ENCODE measurements at places on chromosomes 11 and 22.

GRCh38 chr11:59716051-59716450 is 2.4 kb upstream of the OR10V1 start:
- DNase-seq: no peak

DNA sequence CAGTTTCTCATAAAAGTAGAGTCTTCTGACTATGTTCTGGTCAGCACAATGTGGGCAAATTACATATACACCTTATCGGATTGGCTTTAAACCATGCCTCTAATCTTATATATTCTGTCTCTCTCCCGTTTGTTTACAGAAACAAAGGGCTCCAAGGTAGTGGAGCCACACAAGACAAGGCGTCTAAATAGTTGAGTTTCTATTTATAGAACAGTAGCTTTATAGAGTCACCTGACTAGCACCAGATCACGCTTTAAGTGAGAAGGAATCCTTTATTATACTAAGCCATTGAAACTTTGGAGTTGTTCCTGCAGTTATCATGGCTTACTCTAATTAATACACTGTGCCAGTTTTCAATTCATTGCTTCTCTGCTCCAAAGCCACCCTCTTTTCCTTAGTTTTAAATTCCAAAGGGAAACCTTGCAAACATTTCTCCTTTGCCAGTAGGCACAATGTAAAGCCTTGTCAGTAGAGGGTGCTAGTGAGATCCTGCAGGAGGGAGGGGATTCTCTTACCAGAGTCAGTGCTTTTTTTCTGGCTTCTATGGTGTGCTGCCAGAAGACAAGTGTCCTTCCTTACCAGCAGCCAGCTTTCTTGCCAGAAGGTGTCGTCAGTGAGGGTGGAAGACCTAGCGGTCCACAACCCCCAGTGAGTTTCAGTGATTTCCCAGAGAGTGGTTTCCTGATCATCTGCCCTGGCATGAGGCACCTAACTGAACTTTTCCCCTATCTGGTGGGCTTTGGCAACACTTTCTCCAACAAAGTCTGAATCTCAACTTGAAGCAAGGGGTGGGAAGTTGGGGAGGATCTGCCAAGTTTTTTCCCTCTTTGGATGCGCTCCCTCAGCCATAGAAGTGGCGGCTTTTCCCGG is 71.7 kb downstream of the RAB38 start:
- DNase-seq: peak; percentile 28

DNA sequence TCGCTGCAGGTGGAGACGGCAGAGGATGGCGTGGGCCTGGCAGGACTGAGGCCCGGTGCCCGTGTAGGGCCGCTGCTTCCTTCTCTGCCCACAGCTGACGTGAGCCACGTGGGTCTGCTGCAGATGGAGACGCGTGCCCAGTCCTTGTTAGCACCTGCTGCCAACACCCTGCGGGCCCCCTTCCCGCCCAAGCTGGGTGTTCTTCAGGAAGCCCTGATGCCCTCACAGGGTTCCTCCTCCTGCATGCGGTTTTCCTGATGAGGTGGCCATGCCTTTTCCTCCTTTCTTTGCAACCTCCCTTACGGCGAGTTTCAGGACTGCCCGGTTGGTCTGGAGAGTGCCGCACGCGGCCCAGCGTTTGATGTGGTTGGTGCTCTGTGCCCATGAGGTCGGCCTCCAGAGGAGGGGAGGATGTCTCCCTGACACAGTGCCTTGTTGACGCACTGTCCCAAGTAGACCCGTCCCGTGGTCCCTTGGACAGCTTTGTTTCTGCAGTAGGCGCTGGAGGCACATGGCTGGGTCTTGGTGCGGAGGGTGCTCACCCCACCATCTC is 44.7 kb downstream of the AP2A2 start:
- DNase-seq: no peak

- no peak for DNase-seq
Observed at GRCh38 chr11:64245401-64245796, 1.3 kb downstream of the PPP1R14B start.

GRCh38 chr11:112656772-112657428 is 304.3 kb upstream of the NCAM1 start:
- no peak for DNase-seq

- no peak for DNase-seq
Observed at GRCh38 chr11:109769858-109770257, 323.3 kb upstream of the ZC3H12C start.

DNA sequence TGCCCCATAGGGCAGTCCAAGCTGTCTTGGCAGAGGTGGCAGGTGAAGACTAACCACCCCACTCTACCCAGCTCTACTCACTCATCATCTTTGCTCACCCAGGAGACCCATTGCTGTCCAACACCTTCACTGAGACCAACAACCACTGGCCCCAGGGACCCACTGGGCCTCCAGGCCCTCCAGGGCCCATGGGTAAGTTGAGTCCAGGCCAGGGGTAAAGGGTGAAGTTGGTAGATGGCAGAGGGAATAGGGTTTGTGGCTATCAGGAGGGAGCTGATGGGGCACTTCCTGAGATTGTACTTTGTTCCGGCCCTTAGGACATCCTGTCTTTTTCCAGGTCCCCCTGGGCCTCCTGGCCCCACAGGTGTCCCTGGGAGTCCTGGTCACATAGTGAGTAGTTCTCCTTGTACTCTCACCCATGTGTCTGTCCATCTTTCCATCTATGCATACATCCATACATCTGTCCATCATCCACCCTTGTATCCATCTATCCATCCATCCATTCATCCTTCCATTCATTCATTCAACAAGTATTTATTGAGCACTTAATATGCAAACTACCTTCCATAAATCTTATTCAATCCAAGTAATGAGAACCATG is 27.7 kb downstream of the EMID1 start:
- no peak for DNase-seq

GRCh38 chr22:47374273-47374771 is 611.9 kb downstream of the TBC1D22A start:
- DNase-seq: no peak

DNA sequence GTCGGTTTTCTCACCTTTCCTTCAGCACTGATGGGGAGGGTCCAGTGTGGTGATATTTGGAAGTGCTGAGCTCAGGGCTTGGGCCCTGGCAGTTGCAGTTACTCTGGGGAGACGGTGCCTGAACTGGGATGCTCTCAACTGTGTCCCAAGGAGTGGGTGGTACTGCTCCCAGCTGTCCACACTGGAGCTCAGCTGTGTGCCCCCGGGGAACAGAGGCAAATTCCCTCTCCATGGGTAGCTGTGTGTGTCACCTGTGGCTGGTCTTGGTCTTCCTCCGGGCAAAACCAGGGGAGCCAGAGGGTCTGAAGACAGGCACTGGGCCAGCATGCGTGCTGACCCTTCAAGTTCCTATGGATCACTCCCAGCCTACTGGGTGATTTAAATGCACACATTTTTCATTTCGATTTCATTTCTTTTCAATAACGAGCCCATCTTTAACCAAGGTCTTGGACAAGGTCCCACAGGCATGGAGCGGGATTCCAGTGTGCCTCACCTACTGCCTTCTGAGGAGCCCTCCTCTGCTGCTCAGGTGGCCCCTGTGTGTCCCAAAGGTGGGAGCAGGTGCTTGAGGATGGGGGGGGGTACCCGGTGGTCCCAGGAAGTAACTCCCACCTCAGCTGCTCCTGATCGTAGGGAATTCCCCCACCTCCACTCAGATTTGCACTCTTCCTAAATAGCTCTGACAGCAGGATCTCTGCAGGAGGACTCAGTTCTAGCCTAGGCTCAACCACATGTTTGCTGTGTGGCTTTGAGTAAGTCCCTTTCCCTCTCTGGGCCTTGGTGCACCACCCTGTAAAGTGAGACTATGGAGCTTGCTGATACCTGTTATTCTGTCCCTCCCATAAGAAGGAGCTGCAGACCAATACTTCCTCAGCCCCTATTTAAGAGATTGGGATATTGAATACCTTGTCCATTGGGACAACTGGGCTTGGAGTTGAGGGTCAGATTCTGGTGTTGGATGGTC is 16.8 kb downstream of the PRDM11 start:
- no peak for DNase-seq

DNA sequence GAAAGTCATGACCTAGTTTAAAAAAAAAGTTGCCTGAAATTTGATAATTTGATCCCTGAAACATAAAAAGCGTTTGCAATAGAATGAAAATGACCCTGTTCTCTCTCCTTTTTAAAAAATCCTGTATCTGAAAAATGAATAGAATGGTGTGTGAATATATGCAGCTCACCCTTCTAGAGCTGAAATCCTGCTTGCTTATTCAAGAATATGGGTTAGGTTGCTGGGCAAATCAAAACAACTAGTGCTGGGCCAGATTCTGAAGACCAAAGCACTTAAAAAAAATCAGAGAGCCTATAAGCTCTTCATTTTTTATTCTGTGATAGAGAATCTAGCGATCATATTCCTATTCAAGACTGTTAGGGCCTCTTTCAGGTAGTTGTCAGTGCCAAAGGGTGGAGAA is 131.6 kb downstream of the MPPED2 start:
- no peak for DNase-seq

- DNase-seq: no peak
Observed at GRCh38 chr11:125949271-125950177, 3.7 kb downstream of the VSIG10L2 start.

DNA sequence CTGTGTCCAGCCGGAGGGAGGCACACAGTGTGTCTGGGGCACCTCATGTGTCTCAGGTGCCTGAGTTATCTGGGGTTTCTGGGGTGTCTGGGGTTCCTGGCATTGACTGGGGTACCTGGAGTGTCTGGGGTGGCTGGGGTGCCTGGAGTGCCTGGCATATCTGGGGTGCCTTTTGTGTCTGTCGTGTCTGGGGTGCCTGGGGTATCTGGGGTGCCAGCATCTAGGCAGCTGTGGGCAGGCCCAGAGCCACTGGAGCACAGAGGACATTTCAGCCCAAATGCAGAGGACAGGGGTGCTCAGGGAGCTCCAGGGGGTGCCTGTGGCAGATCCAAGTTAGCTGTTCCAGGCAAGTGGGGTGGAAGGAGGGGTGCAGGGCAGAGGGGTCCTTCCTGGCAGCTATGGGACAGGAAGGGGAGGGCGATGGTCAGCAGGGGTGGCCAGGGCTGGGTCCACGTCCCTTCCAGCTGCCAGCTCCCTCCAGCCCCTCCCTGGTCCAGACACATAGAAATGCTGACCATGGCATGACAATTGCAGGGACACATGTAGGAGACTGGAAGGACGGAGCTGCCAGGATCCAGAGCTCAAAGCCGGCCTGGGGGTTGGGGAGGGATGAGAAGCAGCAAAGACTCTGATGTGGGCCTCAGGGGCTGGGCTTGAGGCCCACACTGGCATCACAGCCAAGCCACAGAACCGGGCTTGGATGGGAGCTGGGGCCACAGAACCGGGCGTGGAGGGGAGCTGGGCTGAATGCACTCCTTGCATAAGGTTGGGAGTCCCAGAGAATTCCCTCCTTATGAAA is 133.0 kb downstream of the BRD1 start:
- no peak for DNase-seq

- DNase-seq: no peak
Observed at GRCh38 chr11:103051981-103052380, 40.0 kb downstream of the DCUN1D5 start.

DNA sequence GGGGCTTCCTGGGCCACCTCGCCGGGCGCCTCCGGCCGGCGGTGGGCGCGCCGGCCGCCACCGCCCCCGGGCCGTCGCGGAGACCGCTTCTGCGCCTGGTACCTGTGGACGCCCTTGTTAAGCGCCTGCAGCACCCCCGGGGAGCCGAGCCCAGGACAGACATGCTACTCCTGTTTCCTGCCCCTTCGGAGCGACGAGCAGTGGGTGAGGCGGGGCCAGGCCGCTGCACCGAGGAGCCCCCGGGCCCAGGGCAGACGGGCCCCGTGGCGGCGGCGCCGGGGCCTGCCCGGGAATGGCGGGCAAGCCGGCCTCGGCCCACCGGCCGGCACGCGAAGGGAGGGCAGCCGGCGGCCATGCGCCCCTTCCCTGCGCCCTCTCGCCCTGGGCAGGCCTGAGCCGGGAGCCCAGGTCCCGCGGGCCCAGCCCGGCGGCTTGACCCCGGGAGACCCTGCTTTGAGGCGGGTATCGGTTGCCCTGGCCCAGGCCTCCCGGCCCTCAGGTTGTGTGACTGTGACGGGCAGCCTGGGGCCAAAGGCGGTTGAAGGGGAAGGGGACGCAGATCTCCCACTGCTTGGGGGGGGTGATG is 789 bp upstream of the KDM2A start:
- peak; percentile 3 for DNase-seq

GRCh38 chr11:60734279-60734678 is 9.8 kb downstream of the MS4A18 start:
- no peak for DNase-seq

DNA sequence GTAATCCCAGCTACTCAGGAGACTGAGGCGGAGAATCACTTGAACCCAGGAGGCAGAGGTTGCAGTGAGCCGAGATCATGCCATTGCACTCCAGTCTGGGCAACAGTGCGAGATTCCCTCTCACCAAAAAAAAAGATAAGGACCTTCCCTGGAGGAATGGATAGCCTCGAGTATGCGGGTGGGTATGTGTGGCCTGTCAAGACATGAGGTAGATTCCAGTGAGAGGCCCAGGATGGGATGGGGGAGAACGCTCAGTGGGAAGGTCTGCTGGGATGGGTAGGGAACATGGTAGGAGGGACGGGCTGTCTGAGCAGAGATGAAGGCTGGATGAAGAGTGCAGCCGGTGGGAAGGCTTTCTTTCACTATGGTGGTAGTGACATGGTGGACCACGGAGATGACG is 39.0 kb upstream of the YWHAH start:
- DNase-seq: no peak

DNA sequence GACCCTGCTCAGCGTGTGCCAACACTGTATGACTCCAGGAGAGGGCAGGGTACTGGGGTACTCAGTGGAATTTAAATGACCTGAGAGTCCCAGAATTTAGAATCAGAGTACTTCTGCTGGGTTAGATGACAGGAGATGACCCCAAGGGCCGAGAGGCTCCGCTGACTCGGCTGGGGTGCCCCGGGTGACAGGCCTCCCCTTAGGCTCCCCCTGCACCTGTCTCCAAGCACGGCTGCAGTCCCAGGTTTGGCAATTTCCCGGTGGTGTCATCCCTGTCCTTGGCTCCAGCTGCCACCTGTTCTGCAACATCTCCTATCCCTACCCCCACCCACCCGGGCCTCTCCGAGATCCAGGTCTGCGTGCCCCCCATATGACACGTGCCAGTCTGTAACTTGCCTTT is 1.3 kb downstream of the ACTN3 start:
- no peak for DNase-seq

DNA sequence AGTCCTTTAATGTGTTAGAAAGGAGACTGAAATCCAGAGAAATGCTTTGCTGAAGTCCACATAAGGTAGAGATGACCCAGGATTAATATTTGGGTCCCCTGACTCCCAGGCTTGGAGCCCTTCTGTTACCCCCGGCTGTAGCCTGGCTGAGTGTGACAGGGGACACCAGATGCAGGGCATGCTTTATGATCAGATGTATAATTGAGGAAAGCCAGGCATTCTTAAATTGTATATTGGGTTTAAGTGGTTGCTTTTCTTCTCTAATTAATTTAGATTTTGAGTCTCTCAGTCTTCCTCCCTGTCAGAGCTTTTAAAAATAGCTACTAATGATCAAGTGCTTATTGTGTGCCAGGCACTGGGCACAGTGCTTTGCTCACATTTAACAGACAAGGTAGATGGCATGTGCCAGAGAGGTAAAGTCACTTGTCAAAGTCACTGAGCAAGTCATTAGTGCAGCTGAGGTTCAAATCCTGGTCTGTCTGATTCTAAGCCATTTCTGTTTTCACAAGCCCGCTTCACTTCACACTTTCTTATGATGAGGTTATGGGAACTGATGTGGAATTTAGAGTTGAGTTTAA is 7.9 kb downstream of the ZNRF3 start:
- no peak for DNase-seq
